ENCODE measurements at places on chromosomes 4 and X.

DNA sequence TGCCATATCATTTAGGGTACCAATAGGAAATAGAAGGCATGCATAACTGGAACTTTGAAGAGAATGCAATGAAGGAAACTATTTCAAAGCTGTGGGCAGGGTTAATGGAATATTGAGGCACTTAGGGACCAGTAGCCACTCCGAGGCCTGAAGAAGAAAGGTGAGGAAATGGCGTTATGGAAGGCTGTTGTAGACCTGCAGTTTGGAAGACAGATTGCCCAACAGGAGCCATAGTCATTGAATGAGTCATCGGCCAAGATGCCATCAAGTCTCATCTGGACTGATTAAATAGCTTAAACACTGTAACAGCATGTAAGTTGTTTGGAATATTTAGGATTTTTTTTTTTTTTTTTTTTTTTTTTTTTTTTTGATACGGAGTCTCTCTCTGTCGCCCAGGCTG is 11.6 kb downstream of the CXCL13 start:
- DNase-seq: no peak

- no peak for DNase-seq
These were observed 5.5 kb upstream of the BLTP1 start for GRCh38 chr4:122146652-122147051.

DNA sequence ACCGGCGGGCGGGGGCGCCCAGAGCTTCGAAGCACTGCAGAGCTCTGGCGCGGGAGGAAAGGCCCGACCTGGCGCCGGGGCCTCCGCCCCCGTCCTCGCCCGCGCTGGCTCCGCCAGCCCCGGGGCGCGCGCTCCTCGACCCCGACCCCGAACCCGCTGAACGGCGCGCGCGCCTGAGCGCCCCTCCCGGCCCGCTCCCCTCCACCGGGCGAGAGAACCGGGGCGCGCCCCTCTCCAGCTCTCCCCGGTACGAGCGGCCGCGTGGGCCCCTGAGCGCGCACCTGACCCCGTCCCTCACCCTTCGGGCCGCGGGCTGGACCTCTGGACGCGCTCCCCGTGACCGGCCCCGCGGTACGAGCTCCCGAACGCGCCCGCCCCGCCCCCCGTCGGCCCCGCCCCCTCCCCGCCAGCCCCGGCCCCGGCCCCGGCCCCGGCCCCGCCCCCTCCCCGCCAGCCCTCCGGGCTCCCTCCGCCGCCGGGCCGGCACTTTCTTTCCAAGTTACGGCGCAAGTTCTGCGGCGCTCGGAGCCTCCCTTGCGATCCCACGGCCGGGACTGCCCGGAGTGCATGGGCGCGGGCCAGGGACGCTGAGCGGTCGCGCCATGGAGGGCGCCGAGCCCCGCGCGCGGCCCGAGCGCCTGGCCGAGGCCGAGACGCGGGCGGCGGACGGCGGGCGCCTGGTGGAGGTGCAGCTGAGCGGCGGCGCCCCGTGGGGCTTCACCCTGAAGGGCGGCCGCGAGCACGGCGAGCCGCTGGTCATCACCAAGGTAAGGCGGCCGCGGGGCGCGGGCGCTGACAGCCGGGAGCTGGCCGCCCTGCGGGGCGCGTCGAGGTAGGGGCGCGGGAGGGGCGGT is at the start of gene SHROOM2:
Gene SHROOM2, plus strand, starts transcription at position 486 of the 854 bp plus-strand sequence. Its CDS starts 117 bp downstream, at position 603.
- DNase-seq: no peak

DNA sequence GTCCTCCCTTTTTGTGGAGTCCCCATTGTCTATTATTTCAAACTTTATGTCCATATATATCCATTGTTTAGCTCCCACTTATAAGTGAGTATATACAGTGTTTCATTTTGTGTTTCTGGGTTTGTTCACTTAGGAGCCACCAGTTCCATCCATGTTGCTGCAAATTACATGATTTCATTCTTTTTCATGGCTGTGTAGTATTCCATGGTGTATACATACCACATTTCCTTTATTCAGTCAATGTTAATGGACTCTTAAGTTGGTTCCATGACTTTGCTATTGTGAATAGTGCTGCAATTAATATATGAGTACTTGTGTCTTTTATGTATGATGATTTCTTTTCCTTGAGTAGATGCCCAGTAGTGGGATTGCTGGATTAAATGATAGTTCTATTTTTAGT is 329.1 kb downstream of the AR start:
- DNase-seq: no peak

DNA sequence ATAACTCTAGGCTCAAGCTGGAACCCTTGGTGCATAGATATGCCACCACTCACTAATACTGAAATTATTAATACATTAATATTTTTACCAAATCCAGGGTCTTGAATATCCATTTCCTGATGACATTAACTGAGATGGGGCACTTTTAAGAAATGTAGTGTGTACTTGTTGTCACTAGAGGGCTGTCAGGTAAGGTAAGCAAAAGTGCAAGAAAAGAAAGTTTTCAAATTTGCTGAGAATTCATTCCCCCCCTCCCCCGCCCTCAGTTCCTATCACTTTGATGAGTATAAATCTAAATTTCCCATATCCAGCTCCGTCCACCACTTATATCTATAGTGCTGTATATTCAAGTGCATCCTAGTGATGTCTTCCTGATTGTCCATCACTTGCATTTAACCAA is 20.5 kb upstream of the WDR44 start:
- no peak for DNase-seq

- DNase-seq: peak; percentile 17
These were observed 17.0 kb downstream of the LAMP2 start for GRCh38 chrX:120452131-120452530.

- no peak for DNase-seq
These were observed 46.3 kb upstream of the HUWE1 start for GRCh38 chrX:53732797-53733196.

GRCh38 chr4:141375855-141376254 is 155.2 kb downstream of the ZNF330 start:
- no peak for DNase-seq

GRCh38 chr4:18318682-18319388 is 297.3 kb upstream of the LCORL start:
- DNase-seq: no peak
